ENCODE measurements at places on chromosomes 6 and 20.

DNA sequence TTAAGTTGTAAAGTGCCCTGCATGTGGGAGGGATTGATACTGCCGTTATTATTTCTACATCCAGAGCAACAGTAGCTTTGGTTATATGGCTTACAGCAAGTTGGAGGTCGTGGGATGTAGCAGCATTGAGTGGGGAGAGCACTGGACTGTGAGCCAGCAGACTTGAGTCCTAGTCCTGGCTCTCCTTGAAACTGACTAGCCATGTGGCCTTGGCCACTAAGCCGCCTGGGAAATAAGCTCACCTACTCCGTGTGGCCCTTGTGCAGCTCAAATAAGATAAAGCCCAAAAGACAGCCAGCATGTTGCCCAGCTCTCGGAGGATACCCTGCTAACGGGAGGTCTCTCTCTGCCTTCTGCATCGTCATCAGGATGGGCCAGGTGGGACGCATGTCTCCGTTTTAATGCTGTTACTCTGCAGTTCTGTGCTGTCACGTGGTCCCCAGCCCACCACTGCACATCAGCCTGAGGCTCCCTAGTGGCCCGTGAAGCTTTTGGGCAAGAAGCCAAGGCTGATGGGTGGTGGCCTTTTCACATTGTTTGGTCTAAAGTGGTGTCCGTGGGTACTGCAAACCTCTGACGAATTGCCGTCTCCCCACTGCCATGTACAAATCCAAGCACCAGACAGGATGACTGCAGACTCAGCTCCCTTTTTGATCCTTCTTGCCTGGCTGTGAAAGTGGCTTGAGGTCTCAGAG, 7.9 kb downstream of the EPB41L1 start:
- no peak for DNase-seq

DNA sequence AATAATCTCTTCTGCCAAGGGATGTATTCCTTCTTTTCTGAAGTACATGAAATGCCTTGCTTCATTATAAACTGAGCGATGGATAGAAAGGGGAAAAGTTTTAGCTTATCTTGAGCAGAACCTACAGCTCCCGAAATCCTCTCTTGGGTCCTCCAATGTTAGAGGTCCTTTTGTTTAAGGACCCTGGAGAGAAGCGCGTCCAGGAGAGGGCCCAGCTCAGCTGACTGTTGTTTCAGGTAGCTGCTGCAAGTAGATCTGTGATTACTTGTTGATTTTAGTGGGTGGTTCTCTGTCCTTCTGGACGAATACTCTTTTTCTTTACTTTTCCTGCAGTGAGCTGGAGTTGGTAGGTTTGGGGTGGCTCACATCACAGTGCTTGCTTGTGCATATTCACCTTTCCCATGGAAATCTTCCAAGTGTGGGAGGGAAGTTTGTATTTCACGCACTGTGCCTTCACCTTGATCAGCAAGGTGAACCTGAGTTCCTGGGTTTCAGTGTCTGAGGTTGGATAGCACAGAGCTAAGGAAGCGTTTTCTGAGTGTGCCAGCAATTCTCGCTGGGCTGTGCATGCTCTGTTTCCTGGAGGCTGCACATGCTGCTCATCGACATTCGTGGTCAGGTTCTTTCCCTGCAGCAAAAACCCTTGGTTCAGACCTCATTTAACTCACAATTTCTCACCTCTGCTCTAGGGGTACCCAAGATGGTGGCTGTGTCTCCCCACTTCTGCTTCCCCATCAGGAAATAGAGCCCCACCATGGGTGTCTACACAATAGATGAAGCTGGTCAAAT, 176.3 kb downstream of the JARID2 start:
- no peak for DNase-seq

- DNase-seq = no peak
Observed at GRCh38 chr6:137099689-137100403, 55.1 kb upstream of the IL20RA start.

GRCh38 chr20:45291526-45291925, 15.1 kb upstream of the RBPJL start:
- DNase-seq = no peak

DNA sequence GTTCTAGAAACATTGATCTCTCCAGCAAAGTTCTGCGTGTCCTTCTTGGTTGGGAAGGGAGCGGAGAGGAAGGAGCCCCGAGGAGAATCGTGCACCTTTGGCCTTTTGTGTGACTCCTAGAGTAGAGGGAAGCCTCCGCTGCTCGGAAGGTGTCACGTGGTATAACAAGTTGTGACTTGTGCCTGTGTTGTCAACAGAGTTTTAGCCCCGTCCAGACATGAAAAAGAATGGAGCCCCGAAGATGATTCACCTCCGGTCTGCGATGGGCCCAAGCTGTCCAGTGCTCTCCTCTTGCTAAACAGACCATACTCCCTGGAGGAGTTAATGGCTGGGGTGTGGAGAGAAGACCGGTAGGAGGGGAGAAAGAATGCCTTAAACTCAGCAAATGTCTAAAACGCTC, 7.0 kb downstream of the EYA2 start:
- DNase-seq = no peak

DNA sequence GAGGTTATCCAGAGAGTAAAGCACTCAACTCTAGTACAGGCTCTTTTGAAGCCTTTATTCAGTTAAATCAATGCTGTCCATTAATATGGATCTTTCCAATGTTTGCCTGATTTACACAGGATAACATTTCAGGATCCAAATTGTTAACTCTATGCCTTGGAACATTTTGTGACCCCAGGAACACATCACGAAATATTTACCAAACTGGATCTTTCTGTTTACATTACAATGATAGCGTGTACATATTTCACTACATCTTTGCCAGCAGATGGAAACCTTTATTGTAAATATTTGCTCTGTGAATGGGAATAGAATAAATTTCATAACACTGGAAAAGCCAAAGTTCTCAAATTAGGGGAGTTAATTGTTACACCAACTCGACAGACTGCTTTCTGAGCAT, 23.5 kb downstream of the BPIFA2 start:
- DNase-seq = no peak

- DNase-seq = peak; percentile 77
Observed at GRCh38 chr20:59518881-59519706, 85.2 kb upstream of the PHACTR3 start.

GRCh38 chr6:65798280-65799014, 91.4 kb upstream of the EYS start:
- no peak for DNase-seq

DNA sequence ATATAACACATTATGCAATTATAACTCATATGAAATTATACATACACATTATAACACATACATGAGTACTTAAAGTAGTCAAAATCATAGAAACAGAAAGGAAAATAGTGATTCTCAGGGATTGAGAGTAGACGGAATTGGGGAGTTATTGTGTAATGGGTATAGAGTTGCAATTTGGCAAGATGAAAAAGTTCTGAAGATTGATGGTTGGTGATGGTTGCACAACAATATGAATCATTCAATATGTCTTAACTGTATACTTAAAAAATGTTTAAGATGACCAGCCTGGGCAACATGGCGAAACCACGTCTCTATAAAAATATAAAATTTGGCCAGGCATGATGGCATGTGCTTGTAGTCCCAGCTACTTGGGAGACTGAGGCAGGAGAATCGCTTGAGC, 372.7 kb downstream of the CDKAL1 start:
- DNase-seq = no peak

DNA sequence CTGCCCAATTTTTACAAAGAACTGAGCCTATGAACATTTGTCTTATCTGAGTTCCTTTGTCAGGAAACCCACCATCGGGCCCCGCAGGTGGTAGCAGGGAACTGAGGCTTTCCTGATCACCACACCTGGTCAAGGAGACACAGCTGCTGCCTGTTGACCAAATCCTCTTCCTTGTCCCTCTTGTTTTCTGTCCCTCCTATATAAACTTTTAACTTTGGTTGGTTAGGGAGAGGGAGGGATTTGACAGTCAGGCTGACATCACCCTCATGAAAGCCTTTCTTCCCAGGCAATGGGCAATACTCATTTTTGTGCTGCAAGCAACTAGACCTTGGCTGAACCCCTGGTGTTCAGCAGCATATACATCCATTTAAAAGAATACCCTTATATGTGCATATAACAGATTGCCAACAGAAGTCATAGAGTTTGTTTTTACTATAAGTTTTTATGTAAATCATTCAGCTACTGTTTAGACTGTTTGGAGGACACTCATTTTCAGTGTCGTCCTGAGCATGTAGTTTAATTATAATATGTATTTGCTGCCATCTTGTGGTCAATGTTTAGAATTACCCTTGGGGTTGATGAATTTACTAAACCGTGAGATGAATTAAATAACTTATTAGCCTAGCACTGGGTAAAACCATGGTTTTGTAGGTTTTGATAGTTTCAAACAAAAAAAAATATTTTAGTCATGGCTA, 17.0 kb downstream of the CRISP1 start:
- no peak for DNase-seq

DNA sequence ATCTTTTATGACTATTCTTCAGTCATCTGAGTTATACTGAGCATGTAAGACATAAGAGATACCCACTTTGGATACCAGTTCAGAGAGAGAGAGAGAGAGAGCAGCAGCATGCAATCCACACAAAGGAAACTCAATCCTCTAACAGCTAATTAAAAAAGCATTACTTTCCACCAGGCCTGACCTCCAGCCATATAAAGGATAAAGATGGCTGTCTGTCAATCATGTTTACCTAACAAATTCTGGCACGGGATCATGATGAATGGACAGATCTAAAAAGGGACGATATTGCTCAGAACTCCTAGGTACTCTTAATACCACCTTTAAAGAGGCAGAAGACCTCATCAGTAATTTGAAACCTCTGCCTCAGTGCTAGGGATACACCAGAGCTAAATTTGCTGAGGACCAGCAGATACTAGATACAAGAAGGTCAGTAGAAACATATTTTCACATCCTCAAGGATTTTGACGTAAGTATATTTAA, 159.2 kb downstream of the RPS12 start:
- no peak for DNase-seq

GRCh38 chr20:31988430-31989015, 20.6 kb downstream of the XKR7 start:
- no peak for DNase-seq

- no peak for DNase-seq
Observed at GRCh38 chr6:155955038-155955437, 499.4 kb upstream of the NOX3 start.

DNA sequence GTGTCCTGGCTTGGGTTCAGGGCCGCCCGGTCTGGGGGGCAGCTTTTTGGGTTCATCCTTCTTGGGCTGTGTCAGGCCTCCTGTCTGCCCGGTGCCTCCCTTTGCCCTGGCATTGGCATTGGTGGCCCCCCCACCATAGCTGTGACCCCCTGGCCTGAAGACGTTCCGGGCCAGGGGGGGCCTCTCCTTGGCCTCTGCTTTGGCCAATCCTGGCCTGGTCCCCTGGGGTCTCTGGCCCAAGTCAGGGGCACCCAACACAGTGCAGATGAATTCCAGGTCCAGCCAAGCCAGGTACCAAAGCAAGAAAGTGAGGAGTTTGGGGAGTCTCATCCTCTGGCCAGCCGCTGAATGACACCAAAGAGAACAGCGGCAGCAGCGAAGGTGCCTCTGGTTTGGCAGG, 429 bp downstream of the GDF5 start:
- no peak for DNase-seq

DNA sequence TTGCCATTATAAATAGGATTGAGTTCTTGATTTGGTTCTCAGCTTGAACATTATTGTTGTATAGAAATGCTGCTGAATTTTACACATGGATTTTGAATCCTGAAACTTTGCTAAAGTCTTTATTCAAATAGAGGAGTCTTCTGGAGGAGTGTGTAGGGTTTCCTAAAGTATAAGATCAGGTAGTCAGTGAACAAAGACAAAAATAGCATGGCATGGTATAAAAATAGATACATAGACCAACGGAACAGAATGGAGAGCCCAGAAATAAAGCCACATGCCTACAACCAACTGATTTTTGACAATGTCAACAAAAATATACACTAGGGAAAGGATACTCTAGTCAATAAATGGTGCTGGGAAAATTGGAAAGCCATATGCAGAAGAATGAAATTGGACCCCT, 740.1 kb downstream of the QKI start:
- DNase-seq = no peak

- no peak for DNase-seq
Observed at GRCh38 chr6:118551063-118552053, 3.3 kb downstream of the PLN start.

DNA sequence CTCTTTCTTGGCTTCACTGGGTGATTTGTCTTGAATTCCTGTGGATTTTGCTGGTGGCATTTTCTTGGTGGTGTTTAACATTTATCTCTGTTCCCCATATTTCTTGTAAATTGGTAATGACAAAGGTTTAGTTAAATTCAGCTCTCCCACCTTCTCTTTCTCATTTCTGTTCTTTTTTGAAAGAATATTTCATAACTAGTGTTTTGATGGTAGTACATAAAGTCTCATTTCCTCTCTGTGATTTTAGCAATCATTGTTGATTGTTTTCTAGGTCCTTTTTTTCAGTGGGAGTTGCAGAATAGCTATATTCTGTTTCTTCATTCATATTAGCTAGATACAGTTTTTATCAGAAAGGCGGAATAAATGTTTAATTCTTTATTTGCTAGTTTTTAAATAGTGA, 73.1 kb downstream of the QKI start:
- no peak for DNase-seq

DNA sequence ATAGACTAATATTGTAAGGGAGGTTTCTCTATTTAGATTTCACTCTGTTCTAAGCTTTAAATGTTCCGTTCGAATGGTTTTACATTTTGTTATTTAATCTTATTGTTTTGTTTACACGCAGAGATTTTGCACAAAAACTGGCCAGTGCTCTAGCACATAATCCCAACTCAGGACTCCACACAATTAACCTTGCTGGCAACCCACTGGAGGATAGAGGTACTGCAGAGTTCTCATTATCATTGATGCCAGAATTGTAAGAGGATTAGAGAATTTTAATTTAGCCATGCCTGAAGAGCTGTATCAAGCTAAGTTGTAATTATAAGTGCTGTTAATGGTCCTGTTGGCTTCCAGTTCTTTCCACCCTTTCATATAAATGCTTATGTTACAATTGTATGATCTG, 179.7 kb upstream of the SCGN start:
- DNase-seq = no peak

GRCh38 chr6:11622156-11622555, 84.6 kb downstream of the TMEM170B start:
- no peak for DNase-seq

DNA sequence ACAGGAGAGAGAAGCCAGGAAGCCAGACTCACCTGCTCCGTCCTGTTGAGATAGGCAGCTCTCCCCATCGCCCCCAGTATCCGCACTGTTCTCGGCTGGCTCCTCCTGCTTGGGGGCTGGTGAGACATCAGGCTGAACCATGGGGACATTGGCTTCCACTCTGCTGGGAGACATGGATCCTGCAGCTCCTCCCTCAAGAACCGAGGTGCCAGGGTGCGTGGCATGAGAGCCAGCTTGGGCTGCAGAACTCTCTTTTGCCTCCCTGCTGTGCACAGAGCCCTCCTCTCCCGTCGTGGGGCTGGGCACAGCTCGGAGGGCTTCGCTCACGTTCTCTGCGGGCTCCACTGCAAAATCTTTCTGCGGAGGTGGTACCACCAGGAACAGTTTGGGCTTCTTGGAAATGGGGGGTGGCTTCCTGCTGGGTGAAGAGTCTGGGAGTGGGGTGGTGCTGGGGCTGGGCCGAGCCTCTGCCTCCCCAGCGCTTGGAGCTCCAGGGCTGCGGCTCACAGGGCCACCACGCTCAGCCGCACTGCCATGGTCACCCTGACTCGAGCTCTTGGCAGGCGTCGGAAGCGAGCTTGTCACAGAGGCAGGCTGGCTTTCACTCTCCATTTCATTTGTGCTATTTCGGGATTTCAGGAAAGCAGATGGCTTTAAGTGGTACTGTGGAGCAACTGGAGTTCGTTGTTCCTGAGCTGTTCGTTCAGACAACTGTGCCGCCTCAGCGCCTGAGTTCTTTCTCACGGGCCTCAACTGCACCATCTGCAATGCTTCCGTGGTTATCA, 26.5 kb downstream of the HEBP2 start:
- no peak for DNase-seq
